Astrocyte (in vitro differentiated cells and primary cell): ENCODE measurements at places on chromosomes 7 and 10. TPM values are rescaled to one million over a fixed set of nuclear protein-coding genes. Genes with fewer than 3 reads are reported as not detected.

GRCh38 chr7:1777122-1777521 lies 107.0 kb downstream of the ELFN1 start:
- H3K4me1 ChIP-seq, result no peaks in the 10 kb centered on the region
- no peaks in the 10 kb centered on the region for H3K27me3 ChIP-seq
- DNase-seq, result no peak
- no peaks in the 10 kb centered on the region for H3K36me3 ChIP-seq

Gene DNAJC30
- 10.5 and 11.0 TPM in 2 replicates for total RNA-seq

GRCh38 chr7:157515342-157516041 lies 178.7 kb downstream of the DNAJB6 start:
- no peaks in the 10 kb centered on the region for H3K27me3 ChIP-seq
- no peaks in the 10 kb centered on the region for H3K4me1 ChIP-seq
- no peaks in the 10 kb centered on the region for H3K36me3 ChIP-seq
- H3K27ac ChIP-seq, result no peak overlapping the region

- no peaks in the 10 kb centered on the region for H3K27me3 ChIP-seq
- H3K4me1 ChIP-seq, result no peaks in the 10 kb centered on the region
- H3K27ac ChIP-seq, result no peak overlapping the region
Measured at GRCh38 chr7:103314852-103315251, 17.6 kb downstream of the PMPCB start.
